A549 (cell line): ENCODE measurements at places on chromosomes 13 and 19.

DNA sequence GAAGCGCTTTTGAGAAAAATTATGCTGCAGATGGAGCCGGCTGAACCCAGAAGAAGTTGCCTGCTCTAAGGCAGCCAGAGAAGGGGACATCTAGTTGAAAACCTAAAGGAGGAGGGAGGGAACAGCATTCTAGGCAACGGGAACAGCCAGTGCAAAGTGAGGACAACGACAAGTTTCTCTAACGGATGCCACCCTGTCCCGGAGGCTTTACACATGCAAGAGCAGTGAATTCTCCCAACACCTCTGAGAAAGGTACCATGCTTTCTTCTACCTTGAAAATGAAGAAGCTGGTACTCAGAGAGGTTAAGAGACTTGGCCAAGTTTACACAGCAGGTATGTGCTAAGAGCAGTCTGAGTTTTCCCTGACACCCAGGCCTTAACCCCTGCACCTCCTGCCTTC is 5.9 kb downstream of the IFNL3 start:
- DNase-seq = no peak

DNA sequence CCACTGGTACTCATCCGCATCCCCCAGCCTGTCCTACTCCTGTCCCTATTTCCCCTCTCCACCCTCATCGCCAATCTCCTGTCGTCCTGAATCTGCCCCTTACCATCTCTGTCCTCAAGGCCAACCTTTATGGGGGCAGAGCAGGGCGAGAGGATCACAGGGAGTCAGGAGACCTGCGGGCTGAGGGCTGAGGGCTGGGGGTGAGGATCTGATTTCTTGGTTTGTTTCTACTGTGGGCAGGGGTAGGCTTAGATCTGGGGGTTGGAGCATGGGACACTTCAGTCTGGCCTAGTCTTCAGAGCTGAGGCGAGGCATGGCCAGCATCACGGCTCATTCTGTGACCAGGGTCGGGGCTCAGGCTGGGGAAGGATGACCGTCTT is 16.5 kb upstream of the ERCC1 start:
- no peak for DNase-seq

GRCh38 chr19:54523403-54523802 is 20.8 kb downstream of the LAIR2 start:
- DNase-seq = no peak

DNA sequence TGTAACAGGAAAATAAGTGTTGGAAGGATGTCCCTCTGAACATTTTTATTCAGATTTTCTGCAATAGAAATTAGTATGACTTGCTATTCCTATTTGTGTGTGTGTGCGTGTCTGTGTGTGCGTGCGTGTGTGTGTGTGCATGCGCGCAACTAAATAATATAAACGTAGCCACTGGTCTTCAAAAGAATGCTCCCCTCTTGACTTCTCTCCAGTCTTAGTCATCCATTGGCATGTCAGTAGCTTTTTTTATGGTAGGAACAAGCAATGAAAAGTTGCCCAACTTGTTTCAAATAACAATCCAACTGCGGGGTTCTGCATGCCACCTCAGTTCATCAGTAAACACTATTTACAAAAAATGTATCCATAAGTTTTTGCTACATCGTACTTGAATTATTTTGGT is 249.6 kb downstream of the GPC6 start:
- DNase-seq = peak; percentile 17

DNA sequence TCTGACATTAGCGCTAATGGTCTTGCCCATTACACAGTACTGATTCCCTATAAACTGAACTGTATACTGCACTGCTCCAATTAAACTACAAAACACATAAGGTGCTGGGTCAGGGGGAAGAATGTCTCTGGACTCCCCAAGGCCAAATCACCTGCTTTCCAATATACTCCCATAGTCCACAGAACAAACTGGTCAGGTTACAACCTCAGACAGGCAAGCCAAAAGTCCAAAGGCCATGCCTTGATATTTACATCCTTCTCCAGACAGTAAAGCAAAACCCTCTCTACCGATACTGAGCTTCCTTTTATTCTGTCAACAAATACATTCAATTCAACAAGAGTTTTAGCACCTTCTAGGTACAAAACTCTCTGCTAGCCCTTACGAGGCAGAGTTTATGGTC is 8.9 kb downstream of the ZNF541 start:
- DNase-seq = no peak

- DNase-seq = no peak
Observed at GRCh38 chr13:113886561-113887112, 22.8 kb upstream of the GAS6 start.
